Skin of body (tissue), 3 donors: ENCODE measurements at places on chromosomes 5 and 9. TPM values are rescaled to one million over a fixed set of nuclear protein-coding genes. Genes with fewer than 3 reads are reported as not detected.

The SPINK7 gene
- 0.59 TPM for total RNA-seq

The KIAA0825 gene
- 13.4 TPM for total RNA-seq

The OR2V2 gene
- total RNA-seq = under 0.01 TPM

The C9orf153 gene
- total RNA-seq = 0.79 TPM

The ITK gene
- 1.3 TPM for total RNA-seq

The ADGRV1 gene
- 11.2 TPM for total RNA-seq
